ENCODE measurements at places on chromosomes 13 and 19.

DNA sequence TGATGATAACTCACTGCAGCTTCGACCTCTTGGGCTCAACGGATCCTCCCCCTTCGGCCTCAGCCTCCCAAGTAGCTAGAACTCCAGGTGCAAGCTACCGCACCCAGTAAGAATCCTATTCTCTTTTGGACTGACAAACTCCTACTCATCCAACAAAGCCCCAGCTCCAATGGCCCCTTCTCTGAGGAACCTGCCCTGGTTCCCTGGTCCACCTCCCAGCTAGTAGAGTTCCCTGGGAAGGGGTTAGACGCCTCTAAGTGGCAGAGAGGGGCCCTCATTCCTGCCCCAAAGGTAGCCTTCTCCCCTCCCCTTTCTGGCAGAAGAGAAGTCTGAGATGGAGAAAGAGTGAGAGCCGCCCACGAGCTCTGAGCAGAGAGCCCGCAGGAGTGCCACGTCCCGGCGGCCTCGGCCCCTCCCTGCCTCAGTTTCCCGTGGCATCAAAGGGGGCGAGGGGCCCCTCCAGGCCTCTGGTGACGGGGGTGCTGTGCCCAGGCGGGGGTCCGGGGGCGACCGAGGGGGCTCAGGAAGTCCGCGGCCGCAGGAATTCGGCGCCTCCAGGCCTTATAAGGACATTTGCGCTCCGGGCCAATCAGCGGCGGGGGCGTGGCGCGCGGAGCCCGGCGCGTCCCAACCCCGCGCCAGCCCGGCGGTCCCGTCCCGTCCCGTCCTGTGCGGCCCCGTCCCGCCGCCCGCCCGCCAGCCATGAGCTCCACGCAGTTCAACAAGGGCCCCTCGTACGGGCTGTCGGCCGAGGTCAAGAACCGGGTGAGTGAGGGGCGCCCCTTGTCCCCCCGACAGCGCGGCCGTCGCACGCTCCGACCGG lies at the start of gene CNN2:
Gene CNN2 (plus strand): TSS at position 649 of the 823 bp plus-strand sequence. CDS start 54 bp downstream, at position 703.
- peak; percentile 82 for DNase-seq

DNA sequence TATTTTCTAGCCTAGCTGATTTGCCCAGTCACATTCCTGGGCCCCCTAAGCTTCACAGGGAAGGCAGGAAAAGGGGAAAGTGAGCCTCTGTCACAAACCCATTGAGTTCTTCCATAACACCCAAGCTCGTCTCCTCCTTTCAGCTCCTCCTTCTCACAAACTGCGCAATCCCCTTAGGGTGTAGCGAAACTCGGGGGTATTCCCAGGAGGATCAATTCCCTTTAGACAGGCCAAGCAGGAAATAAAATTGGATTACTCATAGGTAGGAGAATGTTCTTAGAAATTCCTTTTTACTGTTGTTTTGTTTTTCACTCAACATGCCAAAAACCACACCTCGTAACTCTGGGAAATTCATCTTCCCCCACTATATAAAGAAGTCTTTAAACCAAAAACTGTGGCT lies 139.3 kb downstream of the IRS2 start:
- no peak for DNase-seq

DNA sequence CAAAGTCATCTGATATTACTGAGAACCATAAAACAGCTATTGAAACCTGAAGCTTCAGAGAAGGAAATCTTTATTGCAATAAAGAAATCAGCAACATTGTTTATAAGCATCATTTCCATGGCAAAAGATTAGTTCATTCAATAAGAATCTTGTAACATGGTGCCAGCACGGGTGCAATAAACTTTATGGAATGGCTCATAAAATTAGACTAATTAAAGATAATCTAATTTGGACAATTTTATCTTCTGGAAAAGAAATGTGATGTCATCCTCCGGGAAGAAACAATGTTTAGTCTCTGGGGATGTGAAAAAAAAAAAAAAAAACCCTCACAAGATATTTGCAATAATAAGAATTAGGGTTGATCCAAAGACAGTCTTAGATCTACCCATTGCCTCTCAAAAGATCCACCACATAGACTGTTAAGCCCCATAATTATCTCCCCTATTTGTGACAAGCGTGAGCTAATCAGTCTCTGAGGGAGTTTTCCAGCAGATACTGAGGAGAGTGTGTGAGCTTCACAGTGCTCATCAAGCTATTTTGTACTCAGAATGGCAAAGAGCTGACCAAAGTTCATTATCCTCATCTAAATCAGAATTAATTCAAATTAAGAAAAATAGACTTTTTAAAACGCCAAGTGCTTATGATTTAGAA lies 297.0 kb upstream of the EDNRB start:
- no peak for DNase-seq

GRCh38 chr19:18091217-18091608 lies 4.5 kb upstream of the IL12RB1 start:
- DNase-seq, result peak; percentile 91

DNA sequence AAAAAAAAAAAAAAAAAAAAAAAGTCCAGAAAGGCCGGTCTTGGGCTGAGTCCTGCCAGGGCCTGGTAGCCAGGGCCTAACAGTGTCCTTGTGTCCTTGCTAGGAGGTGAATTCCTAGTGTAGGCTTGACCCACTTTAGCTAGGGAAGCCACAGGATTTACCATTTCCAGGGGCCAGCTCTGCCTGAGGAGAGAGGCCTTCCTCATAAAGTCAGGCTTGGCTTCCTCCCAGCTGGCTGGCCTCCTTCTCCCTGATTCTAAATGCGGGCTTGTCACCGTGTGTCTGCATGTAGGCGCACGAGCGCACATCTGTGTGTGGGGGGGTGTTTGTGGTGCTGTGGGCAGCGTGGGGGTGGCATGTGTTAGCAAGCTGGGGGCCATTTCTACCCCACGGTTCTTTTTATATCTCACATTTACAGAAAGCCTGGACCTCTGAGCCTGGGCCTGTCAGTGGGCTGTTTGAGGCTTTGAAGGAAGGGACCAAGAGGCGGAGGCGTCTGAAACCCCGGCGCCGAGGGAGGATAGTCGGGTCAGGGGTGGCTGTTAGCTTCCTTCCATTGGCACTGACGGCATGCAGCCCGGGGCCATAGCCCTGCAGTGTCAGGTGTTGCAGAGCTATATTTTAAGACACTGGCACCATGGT lies 31.7 kb downstream of the IER2 start:
- peak; percentile 64 for DNase-seq

DNA sequence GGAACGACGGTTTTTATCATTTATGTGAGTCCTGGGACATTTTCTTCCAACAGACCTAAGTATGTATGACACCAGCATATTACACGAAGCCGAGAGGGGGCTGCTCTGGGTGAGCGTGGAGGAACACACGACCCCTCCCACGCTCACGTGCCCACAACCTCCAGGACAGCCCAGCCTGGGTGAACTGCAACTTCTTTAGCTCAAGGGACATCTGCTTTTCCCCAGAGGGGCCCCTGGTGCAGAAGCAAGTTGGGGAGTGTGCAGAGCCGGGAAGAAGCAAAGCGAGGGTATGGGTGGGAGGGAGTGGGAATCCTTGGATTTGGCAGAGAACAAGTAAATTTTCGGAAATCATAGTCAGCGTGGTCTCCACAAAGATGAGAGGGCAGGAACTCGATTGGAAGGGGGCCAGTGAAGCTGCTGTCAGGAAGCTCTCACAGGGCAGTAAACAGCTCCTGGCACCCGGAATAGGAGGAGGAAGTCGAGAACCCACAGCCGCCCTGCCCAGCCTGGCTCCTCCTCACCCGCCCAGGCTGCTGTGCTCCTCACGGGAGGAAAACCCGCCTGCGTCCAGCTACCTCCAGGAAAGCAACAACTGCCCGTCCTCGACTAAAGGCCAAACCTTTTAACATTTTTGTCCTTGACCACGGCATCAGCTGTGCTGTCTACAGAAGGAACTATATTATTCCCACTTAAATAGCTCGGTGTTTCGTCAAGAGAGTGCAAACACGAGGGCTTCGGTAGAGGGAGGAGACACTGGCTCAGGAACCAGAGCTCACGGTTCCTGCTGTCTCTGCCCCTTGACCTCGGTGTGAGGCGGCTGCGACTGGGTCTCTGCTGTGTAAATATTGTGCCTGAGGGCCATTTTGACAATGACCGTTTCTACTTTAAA lies 17.2 kb upstream of the CFAP97D2 start:
- no peak for DNase-seq

DNA sequence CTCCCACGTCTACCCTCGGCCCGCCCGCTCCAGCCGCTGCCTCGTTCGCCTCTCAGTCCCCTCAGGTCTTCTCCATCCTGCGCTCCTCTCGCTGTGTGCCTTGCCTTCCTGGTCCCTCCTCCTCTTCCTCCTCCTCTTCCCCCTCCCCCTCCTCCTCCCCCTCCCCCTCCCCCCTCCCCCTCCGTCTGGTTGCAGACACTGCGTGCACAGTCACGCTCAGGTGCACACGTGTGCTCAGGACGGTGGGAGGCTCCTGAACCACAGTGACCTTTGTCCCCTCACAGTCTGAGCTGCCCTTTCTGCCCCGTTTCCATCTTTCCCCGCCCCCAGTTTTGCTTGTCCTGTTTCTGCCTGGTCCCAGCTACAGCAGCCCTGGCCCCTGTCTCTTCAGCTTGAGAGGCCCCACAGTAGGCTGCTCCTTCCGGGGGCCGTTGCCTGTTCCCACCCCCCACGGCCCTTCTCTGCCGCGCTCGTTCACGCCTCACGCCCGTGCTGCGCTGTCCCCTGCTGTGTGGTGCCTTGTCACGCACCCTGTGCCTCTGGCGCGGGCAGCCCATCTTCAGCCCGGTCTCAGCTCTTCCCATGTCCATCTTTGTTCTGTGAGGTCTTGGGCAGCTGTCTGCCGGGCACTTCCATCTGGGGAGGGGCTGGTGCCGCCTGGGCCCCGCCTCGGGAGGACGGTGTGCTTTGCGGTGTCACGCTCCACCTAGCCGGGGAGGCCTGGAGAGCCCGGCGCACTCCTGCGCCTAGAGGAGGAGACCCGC lies 13.8 kb upstream of the RPS15 start:
- DNase-seq, result no peak

- DNase-seq, result no peak
Measured at GRCh38 chr19:57664269-57665127, 4.2 kb upstream of the ZSCAN4 start.

DNA sequence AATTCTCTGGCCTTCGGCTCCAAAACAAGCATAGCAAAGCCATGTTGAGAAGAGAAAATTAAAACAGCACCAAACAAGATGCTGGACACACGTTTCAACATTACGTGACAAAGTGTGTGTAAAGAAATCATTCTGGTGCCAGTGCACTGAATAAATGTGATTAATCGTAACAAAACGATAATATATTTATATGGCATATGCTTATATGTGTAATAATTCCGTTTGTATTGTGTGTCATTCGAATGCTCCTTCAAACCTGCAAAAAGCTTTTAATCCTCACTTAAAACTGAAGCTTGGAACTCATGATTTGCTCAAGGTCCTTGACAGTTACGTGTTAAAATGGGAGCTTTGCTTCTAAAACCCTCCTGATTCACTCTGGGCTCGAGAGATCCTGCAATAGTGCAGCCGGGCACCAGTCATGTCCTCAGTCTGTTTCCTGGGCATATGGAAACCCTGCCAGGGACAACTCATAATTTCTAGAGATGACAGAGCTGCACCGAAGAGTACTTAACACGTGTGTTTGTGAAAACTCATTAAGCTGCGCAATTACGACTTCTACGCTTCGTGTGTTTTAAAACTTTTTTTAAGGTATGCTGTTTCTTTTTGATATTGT lies 731 bp upstream of the AKAP8L start:
- DNase-seq, result no peak

DNA sequence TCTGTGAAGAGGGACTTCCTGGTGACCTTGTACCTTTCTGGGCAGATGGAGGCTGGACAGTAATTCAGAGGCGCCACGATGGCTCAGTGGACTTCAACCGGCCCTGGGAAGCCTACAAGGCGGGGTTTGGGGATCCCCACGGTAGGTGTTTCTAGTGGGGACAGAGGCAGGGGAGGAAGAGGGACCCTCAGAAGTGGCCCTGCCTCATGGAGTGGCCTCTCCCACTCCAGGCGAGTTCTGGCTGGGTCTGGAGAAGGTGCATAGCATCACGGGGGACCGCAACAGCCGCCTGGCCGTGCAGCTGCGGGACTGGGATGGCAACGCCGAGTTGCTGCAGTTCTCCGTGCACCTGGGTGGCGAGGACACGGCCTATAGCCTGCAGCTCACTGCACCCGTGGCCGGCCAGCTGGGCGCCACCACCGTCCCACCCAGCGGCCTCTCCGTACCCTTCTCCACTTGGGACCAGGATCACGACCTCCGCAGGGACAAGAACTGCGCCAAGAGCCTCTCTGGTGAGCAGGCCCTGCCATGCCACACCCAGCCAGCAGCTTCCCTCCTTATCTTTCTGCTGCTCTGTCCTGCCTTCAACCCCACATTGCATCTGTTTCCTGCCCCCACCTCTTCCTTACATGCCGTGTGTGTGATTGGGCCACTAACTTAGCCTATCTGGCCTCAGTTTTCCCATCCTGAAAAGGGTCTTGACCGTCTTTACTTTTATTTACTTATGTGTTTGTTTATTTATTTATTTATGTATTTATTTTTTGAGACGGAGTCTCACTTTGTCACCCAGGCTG lies 7.3 kb downstream of the ANGPTL4 start:
- DNase-seq, result no peak

DNA sequence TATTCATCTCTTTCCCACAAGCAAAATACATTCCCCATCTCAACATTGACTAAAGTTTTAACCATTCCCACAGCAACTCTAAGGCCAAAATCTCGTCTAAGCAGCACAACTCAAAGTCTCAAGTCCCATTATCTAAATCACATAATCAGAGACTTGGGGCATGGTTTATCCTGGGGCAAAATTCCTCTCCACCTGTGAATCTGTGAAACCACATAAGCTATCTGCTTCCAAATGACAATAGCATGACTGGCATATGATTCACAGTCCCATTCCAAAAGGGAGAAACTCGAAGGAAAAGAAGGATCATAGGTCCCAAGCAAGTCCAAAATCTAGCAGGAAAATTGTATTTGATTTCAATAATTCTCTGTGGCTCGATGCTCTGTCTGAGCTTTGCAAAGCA lies 73.0 kb downstream of the ANKRD10 start:
- DNase-seq, result no peak

DNA sequence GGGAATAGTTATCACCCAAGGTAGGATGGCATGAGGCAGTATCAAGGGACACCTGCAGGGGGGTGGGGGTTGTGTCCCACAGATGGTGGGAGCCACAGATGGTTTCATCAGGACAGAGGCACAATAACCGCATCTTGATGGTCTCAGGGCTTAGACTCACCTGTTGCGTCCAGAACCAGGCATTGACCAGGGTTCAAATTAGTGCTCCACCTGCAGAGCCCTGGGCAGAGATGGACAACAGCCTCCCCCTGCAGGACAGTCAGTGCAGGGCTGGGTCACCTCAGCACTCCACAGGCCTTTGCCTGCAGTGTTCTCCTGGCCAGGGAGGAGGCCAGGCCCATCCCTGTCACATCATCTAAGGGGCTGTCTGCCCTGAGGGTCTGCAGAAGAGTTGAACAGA lies 14.5 kb upstream of the CEACAM1 start:
- DNase-seq, result no peak

DNA sequence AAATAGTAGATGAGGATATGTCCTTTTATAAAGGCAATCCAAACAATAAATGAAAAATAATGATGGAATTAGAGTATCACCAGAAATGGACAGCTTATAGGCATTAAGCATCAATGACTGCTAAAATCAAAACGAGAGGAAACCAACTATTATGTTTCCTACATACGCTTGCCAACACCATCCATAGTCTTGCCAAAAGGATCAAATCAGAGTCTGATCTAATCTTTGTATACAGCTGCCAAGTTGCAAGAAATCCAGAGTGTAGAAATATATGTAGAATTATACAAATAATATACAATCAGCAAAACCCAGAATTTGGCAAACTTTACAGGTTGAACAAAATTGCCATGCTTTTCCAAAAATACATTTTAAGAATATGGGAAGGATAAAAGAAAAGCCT lies 1661.6 kb downstream of the SLITRK1 start:
- no peak for DNase-seq

GRCh38 chr19:49700563-49700962 lies 9.6 kb downstream of the CPT1C start:
- DNase-seq, result no peak

- DNase-seq, result peak; percentile 78
Measured at GRCh38 chr19:11421371-11422098, 2.4 kb upstream of the RGL3 start.
